ENCODE measurements at places on chromosomes 3 and 15. TPM values are rescaled to one million over a fixed set of nuclear protein-coding genes. Genes with fewer than 3 reads are reported as not detected.
A peak's percentile ranks its signal among the peaks of the same experiment; 100 is the strongest.

UQCRC1 gene
- 164 TPM for polyA plus RNA-seq

LEKR1 gene
- 0.71 TPM for polyA plus RNA-seq

LRRC31 gene
- polyA plus RNA-seq, result 0.08 TPM

GRAMD2A gene
- polyA plus RNA-seq, result 13.0 TPM

TLNRD1 gene
- polyA plus RNA-seq, result 28.7 TPM

DZIP3 gene
- 3.8 TPM for polyA plus RNA-seq

GNL3 gene
- polyA plus RNA-seq, result 73.4 TPM

CFAP100 gene
- 12.5 TPM for polyA plus RNA-seq

PRSS50 gene
- polyA plus RNA-seq, result 0.16 TPM

DNA sequence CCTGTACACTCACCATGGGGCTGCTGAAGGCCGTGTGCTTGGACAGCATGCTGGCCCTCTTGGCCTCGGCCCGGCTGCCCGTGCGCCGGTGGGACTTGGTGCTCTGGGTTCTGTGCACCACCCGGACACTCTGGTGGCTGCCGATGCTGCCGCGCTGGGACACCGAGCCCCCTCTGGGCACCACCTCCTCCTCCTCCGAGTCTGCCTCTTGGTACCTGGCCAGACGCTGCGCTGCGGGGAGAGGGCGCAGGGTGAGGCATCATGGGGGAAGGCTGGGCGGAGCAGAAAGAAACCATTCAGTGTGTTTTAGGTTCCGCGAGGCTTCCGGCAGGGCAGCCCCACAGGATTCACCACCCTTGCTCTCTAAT, 145.0 kb downstream of the ATP10A start:
- peaks cover 4% of the 10 kb centered on the region for H3K4me1 ChIP-seq
- H3K36me3 ChIP-seq, result no peaks in the 10 kb centered on the region
- no peak overlapping the region for H3K27ac ChIP-seq
- DNase-seq, result peak; percentile 6
- no peaks in the 10 kb centered on the region for H3K27me3 ChIP-seq

GRCh38 chr3:87568331-87568730, 291.9 kb upstream of the POU1F1 start:
- no peak overlapping the region for H3K4me3 ChIP-seq
- no peak for DNase-seq
- no peaks in the 10 kb centered on the region for H3K36me3 ChIP-seq

DNA sequence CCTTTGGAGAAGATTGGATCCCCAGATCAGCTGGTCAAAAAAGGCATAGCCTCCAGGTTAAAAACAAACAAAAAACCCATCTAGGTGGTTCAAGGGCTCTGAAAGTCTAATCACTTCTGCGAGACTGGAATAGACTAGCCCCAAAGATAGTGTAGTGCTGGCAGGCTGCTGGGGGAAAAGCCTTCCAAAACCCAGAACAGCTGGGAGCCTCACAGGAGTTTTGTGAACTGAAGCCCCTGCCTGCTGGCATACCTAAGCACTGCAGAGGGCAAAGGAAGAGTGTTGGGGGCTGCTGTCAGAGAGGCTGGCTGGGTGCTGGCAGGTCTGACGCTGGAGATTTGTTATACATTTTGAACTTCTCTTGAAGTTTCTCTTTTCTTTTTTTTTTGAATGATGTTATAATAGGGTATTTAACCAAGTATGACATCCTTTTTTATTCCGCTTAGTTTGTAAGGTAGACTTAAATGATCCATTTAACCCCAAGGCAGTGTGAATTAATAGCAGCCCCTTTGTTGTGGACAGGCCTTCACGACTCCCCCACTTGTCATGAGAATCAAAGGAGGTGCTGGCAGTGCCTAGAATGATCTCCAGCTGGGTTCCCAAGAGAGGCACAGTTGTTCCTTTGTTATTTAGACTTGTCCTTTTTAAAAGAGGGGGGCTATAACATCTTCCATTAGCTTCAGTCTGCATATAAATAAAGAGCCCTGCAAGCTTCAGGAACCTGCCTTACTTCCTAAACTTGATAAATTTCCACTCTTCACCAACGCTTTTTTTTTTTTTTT, 53.9 kb downstream of the CRTC3 start:
- H3K27ac ChIP-seq, result no peak overlapping the region
- no peak for DNase-seq
- peaks cover 15% of the 10 kb centered on the region for H3K4me1 ChIP-seq
- no peaks in the 10 kb centered on the region for H3K36me3 ChIP-seq

GRCh38 chr3:89108291-89108550, 800 bp downstream of the EPHA3 start:
- no peak for DNase-seq
- no peaks in the 10 kb centered on the region for H3K36me3 ChIP-seq
- H3K27me3 ChIP-seq, result peaks cover 17% of the 10 kb centered on the region
- no peak overlapping the region for H3K27ac ChIP-seq
- H3K4me3 ChIP-seq, result no peak overlapping the region

GRCh38 chr15:39086641-39087040, 494.2 kb upstream of the THBS1 start:
- DNase-seq, result no peak
- H3K4me1 ChIP-seq, result peaks cover 8% of the 10 kb centered on the region
- H3K27me3 ChIP-seq, result no peaks in the 10 kb centered on the region
- no peaks in the 10 kb centered on the region for H3K36me3 ChIP-seq

- H3K27me3 ChIP-seq, result no peaks in the 10 kb centered on the region
- no peak overlapping the region for H3K4me3 ChIP-seq
- no peaks in the 10 kb centered on the region for H3K36me3 ChIP-seq
- no peaks in the 10 kb centered on the region for H3K4me1 ChIP-seq
- no peak for DNase-seq
- H3K27ac ChIP-seq, result no peak overlapping the region
Measured at GRCh38 chr3:84042399-84043106, 916.2 kb upstream of the CADM2 start.

GRCh38 chr15:100002787-100003536, 269.7 kb upstream of the LYSMD4 start:
- H3K4me3 ChIP-seq, result no peak overlapping the region
- no peak for DNase-seq
- no peaks in the 10 kb centered on the region for H3K36me3 ChIP-seq
- no peaks in the 10 kb centered on the region for H3K27me3 ChIP-seq

DNA sequence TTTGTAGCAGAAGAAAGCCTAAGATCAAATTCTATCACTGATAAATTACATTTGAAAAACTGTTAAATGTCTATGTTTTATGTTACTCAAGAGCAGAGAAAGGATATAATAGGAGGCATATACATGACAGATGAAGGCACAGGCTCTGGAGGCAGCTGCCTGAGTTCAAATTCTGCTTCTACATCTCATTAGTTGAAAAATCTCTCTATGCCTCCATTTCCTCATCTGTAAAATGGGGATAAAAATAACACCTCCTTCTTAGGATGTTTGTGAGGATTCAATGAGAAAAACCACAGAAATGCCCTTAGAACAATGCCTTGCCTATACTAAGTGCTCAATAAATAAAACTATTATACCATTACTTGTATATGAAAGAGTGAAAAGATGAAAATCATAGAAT, 21.0 kb downstream of the TP53BP1 start:
- H3K36me3 ChIP-seq, result peaks cover 24% of the 10 kb centered on the region
- H3K4me1 ChIP-seq, result no peaks in the 10 kb centered on the region
- H3K4me3 ChIP-seq, result no peak overlapping the region
- no peaks in the 10 kb centered on the region for H3K27me3 ChIP-seq
- no peak overlapping the region for H3K27ac ChIP-seq

DNA sequence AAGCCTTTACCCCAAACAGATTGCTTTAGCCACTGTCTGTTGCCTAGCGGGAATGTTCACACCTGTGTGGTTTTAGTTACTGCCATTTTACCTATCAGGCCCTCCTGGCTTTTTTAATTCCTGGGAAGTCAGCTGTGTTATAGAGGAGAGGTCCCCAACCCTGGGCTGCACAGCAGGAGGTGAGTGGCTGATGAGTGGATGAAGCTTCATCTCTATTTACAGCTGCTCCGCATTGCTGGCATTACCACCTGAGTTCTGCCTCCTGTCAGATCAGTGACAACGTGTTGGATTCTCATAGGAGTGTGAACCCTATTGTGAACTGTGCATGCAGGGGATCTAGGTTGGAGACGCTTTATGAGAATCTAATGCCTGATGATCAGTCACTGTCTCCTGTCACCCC, 127.0 kb downstream of the MBNL1 start:
- H3K4me1 ChIP-seq, result peaks cover 3% of the 10 kb centered on the region
- no peaks in the 10 kb centered on the region for H3K27me3 ChIP-seq
- no peak overlapping the region for H3K27ac ChIP-seq
- peaks cover 1% of the 10 kb centered on the region for H3K36me3 ChIP-seq
- no peak for DNase-seq

GRCh38 chr3:61600195-61600594, 38.8 kb downstream of the PTPRG start:
- H3K27ac ChIP-seq, result no peak overlapping the region
- H3K36me3 ChIP-seq, result no peaks in the 10 kb centered on the region
- DNase-seq, result no peak
- H3K4me3 ChIP-seq, result no peak overlapping the region
- peaks cover 3% of the 10 kb centered on the region for H3K4me1 ChIP-seq
- no peaks in the 10 kb centered on the region for H3K27me3 ChIP-seq

GRCh38 chr3:69250014-69250413, 127.6 kb upstream of the LMOD3 start:
- H3K4me3 ChIP-seq, result no peak overlapping the region
- no peaks in the 10 kb centered on the region for H3K27me3 ChIP-seq
- no peak overlapping the region for H3K27ac ChIP-seq
- DNase-seq, result peak; percentile 68
- H3K4me1 ChIP-seq, result peaks cover 3% of the 10 kb centered on the region

GRCh38 chr3:122533931-122534334, 19.2 kb upstream of the KPNA1 start:
- no peaks in the 10 kb centered on the region for H3K27me3 ChIP-seq
- peaks cover 52% of the 10 kb centered on the region for H3K36me3 ChIP-seq
- no peak for DNase-seq

DNA sequence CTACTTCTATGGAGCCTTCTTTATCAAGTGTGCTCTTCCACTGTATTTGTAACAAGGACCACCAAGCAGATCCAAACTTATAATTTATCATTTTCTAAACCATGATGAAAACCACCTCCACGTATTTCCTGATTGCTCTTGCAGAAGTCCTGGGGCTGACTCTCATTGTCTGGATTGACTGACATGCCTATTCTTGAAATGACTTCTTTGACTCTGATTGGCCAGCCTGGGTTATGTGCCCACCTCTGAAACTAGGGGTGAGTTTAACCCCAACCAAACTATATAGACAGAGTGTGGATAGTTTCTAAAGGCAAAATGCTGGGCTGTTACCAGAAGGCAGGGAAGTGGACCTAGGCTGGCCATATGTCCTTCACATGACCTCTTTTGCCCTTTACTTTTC, 12.7 kb downstream of the TMPRSS7 start:
- no peaks in the 10 kb centered on the region for H3K4me1 ChIP-seq
- no peak overlapping the region for H3K4me3 ChIP-seq
- H3K27me3 ChIP-seq, result no peaks in the 10 kb centered on the region
- DNase-seq, result no peak

GRCh38 chr3:143628971-143629370, 219.3 kb downstream of the SLC9A9 start:
- no peak overlapping the region for H3K4me3 ChIP-seq
- H3K27me3 ChIP-seq, result no peaks in the 10 kb centered on the region
- no peaks in the 10 kb centered on the region for H3K36me3 ChIP-seq
- H3K4me1 ChIP-seq, result no peaks in the 10 kb centered on the region
- H3K27ac ChIP-seq, result no peak overlapping the region

DNA sequence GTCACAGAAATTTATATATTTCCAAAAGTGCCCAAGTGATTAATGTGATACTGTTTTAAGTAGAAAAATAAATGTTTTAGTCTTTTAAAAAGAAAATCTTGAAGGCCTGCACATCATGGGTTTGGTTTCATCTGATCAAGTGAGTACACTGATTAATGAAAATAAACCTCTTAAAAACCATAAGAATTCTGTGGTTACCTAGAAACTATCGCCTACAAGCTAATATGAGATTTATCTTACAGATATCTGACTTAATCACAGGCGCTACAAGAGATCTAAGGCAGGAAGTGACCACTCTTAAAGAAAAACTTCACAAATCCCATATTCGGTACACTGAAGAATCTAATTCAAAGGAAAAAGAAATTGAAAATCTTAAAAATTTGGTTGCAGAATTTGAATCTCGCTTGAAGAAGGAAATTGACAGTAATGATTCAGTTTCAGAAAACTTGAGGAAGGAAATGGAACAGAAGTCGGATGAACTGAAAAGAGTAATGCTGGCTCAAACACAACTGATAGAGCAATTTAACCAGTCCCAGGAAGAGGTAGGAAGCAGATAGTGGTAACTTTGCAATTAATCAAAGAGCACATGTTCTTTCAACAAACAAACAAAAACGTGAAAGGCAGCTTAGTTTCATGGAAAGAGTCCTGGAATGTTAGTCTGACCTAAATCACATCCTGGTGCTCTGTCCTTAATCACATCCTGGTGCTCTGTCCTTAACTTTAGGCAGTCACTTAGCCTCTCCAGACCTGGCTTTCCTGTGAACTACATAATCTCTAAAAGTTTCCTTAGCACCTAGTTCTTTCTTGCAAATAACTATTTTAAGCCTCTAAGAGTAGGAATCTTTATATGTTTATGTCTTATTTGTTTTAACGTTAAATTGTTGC, 131.8 kb downstream of the CCNL1 start:
- DNase-seq, result no peak
- no peaks in the 10 kb centered on the region for H3K27me3 ChIP-seq
- no peak overlapping the region for H3K4me3 ChIP-seq
- H3K36me3 ChIP-seq, result no peaks in the 10 kb centered on the region
- H3K27ac ChIP-seq, result no peak overlapping the region

DNA sequence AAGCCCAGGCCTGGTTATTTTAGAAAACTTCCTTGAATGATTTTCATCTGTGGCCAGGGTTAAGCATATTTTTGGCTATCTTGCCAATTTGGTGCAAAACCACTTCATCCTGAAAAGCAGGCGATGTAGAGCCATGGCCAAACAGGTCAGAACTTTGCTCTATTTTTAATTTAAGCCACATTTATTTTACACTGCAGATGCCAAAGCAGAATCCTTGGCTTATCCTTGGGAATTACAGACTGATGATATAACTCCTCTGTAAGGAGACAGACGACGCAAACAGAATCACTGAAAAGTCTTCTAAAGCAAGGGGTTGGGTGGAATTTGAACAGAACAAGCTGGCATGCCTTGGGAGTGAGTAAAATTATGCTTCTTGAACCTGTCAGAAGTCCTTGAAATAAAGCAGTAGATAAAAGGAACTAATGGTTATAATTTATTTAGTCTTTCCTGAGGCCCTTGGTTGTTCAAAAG, 121.9 kb downstream of the CHST2 start:
- no peaks in the 10 kb centered on the region for H3K36me3 ChIP-seq
- H3K4me1 ChIP-seq, result peaks cover 23% of the 10 kb centered on the region
- no peak overlapping the region for H3K4me3 ChIP-seq
- peak; percentile 34 for DNase-seq
- no peaks in the 10 kb centered on the region for H3K27me3 ChIP-seq

GRCh38 chr3:19342389-19342788, 194.1 kb downstream of the KCNH8 start:
- DNase-seq, result no peak
- H3K36me3 ChIP-seq, result no peaks in the 10 kb centered on the region
- no peak overlapping the region for H3K27ac ChIP-seq
- no peaks in the 10 kb centered on the region for H3K27me3 ChIP-seq
- H3K4me3 ChIP-seq, result no peak overlapping the region

All from lung (tissue), 17 donors.